ENCODE measurements at places on chromosomes 5 and 9. TPM values are rescaled to one million over a fixed set of nuclear protein-coding genes. Genes with fewer than 3 reads are reported as not detected.

DNA sequence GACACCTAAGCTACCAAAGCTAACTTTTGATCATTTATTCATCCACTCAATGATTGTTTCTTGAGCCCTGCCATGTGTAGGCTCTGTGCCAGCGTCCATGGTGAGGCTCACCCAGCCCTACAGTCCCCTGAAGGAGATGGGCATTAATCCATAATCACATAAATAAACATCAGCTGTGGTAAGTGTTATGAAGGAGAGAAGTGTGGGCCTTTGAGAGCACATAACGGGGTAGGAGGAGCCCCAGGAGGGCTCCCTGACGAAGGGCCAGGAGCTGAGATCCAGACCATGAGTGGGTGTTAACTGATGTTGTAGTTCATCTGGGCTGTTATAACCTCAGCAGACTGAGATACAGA is 53.9 kb upstream of the AFAP1L1 start:
- peak; percentile 16 for DNase-seq

- DNase-seq = peak; percentile 49
Observed at GRCh38 chr5:7856855-7857254, 5.9 kb upstream of the CFAP90 start.

- DNase-seq = no peak
Observed at GRCh38 chr5:39466846-39467245, 42.1 kb upstream of the DAB2 start.

DNA sequence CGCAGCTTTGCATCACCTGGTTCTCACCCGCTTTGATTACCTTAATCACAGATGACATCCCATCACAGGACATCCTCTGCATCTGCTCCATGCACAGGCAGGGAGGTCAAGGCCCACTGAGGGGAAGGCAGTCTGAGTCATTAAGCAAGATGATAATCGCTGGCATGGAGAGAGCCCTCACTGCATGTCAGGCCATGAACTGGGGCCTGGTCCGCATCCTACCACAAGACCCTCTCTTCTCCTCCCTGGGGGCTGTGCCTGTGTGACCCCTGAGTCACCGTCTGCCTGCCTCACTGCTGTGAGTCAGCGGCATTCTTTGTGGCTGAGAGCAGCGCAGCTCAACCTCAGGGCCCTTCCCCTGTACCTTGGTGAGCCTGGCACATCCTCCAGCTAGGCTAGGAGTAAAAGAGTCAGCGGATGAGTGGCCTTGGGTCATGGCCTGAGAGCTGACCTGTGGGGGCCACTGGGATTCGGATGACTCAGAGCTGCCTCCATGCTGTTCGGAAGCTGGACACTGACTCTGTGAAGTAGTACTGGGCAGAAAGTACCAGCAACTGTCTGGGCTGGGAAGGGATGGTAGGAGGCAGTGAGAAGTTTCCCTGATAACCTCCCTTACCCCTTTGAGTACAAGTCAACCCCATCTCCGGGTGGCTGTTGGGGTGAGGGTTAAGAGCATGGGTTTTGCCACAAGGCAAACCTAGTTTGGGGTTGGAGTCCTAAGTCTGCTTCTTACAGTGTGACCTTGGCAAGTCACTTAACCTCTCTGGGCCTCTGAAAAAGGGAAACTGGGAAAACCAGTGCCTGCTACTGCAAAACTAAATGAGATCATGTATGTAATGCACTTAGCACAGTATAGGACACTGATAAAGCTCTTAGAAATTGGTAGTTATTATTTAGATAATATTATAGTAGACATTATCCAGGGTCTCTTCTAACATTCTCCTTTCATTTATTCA is 14.6 kb upstream of the ARSI start:
- peak; percentile 97 for DNase-seq

GRCh38 chr9:7089406-7090193 is 331.8 kb downstream of the KDM4C start:
- DNase-seq = no peak

- no peak for DNase-seq
Observed at GRCh38 chr5:157956271-157956885, 97.4 kb upstream of the CLINT1 start.

- DNase-seq = peak; percentile 48
Observed at GRCh38 chr5:102561894-102562760, 63.3 kb upstream of the SLCO6A1 start.

DNA sequence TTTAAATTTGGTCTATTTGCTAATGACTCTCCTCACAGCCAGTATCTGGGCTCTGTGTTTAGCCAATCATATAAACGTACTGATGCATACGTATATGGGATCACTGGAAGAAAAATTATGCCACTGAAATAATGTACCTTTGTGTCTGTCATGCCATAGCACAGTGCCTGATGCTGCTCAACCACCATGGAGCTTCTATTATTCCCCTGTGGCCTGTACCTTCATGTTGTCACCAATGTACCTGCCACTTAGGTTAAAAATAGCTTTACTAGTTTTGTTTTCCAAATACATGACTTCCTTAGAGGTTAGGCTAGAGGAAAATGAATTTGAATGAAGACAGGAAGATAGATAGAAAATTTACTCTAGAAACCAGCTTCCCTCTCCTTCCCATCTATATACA is 34.6 kb downstream of the HACD4 start:
- no peak for DNase-seq

DNA sequence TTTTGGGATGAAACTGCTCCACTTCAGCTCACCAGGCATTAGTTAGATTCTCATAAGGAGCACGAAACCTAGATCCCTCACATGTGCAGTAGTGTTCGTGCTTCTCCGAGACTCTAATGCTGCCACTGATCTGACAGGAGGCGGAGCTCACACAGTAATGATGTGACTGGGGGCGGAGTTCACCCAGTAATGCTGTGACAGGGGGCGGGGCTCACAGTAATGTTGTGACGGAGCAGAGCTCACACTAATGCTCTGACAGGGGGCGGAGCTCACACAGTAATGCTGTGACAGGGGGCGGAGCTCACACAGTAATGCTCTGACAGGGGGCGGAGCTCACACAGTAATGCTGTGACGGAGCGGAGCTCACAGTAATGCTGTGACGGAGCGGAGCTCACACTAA is 27.1 kb upstream of the LRRC14B start:
- DNase-seq = no peak

- no peak for DNase-seq
Observed at GRCh38 chr5:56827924-56828323, 12.6 kb downstream of the MAP3K1 start.

DNA sequence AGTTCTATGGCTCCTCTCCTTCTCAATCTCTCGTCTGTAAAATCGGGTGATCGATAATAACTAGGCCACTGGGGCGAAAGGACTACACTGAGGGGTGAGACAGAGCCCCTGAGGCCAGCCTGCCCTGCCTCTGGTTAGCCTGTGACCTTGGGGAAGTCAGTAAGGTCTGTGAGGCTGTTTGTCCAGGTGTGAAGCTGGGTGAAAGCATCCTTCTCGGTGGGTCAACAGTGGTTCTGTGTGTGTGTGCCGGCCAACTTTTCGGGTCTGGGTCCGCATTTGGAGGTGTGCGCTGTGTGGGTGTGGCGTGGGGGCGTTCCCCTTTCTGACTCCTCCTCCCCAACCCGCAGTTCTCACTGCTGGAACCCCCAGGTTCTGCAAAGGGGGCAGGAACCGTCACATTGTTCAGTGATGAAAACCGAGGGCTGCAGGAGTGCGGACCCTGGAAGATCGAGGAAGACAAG is 5.0 kb upstream of the RNF44 start:
- DNase-seq = no peak

The SPINK6 gene
- not detected for total RNA-seq

The C5orf52 gene
- not detected for total RNA-seq

The TXNDC8 gene
- not detected for total RNA-seq

The ATOX1 gene
- total RNA-seq = 52.2 TPM

The MRPL36 gene
- 30.9 TPM for total RNA-seq

The TMC1 gene
- not detected for total RNA-seq

The ZFYVE16 gene
- total RNA-seq = 20.5 TPM

The KIF12 gene
- not detected for total RNA-seq
